Kidney (tissue), 22 donors: ENCODE measurements at places on chromosomes 3 and 15. TPM values are rescaled to one million over a fixed set of nuclear protein-coding genes. Genes with fewer than 3 reads are reported as not detected.

GRCh38 chr3:72957297-72957696 is 39.3 kb upstream of the PPP4R2 start:
- no peaks in the 10 kb centered on the region for H3K27me3 ChIP-seq
- no peaks in the 10 kb centered on the region for H3K4me1 ChIP-seq
- H3K36me3 ChIP-seq: no peaks in the 10 kb centered on the region
- no peak overlapping the region for H3K27ac ChIP-seq

GRCh38 chr3:171375666-171376595 is 84.3 kb downstream of the TNIK start:
- no peak overlapping the region for H3K4me3 ChIP-seq
- H3K27me3 ChIP-seq: no peaks in the 10 kb centered on the region
- peak overlapping the region; percentile 39 for H3K27ac ChIP-seq
- peaks cover 2% of the 10 kb centered on the region for H3K4me1 ChIP-seq

DNA sequence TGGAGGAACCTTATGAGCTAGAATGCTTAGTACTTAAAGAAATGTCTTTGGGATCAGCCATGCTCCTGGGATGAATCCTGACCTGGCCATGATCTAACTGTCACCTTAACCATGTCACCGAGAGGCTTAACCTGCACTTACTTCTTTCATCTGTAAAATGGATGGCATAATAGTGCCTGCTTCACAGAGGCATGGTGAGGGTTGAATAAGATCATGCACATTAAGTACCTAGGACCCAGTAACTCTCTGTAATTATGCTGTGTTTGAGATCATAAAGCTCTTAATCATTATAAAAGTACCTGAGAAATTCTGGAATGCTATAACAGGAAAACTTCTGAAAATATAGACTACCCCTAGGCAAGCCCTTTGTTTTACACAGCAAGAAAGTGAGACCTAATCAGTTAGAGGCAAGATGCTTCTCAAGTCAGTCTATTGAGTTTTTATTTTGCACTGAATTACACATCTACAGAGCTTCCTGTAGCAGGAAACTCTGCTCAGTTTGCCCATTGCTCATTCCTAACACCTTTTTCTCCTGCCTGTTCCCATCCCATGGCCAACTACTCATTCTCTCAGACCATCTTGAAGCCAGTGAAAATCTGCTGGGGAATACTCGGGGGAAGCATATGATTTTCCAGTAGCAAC is 1015.5 kb upstream of the CFAP20DC start:
- no peaks in the 10 kb centered on the region for H3K36me3 ChIP-seq
- no peaks in the 10 kb centered on the region for H3K27me3 ChIP-seq
- H3K4me1 ChIP-seq: no peaks in the 10 kb centered on the region

DNA sequence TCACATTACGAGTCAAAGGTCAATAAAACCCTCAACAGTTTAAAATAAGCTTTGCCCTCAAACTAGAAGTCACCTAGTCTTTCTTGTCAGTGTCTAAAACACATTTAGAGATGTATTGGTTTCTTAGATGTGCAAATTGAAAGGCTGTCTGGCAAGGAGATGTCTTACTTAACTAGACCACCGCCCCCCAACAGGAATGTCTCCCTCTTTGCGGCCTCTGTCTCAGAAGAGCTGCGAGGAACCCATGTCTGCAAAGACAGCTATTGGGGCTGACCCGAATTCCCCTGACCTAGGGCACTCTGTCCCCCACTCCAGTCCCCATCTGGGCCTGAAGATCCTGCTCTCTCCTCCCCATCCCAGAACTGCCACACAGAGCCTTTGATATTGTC is 46.3 kb downstream of the ZIC4 start:
- no peak for DNase-seq
- peaks cover 93% of the 10 kb centered on the region for H3K27me3 ChIP-seq
- H3K4me1 ChIP-seq: no peaks in the 10 kb centered on the region
- H3K36me3 ChIP-seq: no peaks in the 10 kb centered on the region

DNA sequence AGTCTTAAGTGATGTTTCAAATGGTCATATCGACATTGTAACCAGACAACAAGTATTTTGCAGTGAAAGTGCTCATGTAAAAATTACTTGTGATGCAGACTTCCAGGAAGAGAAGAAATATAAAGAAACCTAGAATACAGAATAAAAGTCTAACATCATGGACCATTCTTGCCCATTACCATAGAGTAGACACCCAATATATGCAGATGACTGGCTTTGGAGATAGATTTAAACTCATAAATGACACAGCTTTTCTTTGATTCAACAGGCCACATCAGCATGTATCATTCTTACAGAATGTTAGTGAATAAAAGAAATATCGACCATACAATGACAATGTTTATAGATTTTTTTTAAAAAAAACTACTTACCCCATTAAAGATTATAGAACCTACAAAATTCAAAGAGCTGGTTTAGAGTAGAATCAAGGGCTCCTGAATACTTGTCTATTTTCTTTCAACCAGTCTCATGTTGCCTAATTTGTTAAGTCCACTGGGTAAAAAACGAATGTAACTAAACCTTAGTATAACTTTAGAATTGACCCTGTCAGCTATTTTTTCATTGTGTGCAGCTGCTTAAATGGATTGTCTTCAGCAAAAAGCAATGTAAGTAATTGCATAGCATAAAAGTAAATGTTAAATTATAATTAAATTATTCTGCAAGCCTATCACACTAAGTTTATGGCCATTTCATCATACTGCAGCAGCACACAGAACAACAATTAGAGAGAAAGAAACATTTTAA is 268.7 kb upstream of the AGTR1 start:
- H3K27ac ChIP-seq: no peak overlapping the region
- no peak overlapping the region for H3K4me3 ChIP-seq
- H3K4me1 ChIP-seq: no peaks in the 10 kb centered on the region
- no peaks in the 10 kb centered on the region for H3K27me3 ChIP-seq
- H3K36me3 ChIP-seq: no peaks in the 10 kb centered on the region

DNA sequence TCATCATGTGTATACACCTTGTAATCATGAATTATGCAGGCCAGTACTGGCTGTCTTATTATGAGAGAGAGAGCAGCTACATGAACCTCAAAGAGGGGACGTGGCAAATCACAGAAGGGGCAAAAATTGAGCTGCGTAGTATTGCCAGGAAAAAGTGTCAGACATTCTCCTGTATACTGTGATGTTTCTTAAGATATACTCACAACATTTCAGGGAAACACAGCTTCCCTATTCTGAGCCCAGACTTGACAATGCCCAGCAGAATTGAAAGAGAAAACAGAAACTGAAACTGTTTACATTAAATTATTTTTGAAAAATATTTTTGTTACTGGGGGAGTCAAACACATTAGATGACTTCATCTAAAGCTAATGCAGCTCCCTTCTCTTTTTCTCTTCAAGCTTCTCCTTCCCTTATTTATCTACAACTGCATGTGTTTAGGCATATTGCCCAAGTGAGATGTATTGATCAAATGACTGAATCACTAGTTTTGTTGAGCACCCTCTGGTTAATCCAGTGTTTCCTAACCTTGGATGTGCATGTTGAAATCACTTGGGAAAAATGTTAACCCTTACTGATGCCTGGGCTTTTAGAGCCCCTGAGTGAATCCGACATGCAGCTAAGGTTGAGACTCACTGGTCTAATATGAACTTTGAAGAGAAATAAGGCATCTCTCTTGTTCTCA is 39.5 kb downstream of the CADPS start:
- H3K36me3 ChIP-seq: no peaks in the 10 kb centered on the region
- H3K4me3 ChIP-seq: no peak overlapping the region
- no peak overlapping the region for H3K27ac ChIP-seq
- no peak for DNase-seq
- no peaks in the 10 kb centered on the region for H3K27me3 ChIP-seq
- H3K4me1 ChIP-seq: no peaks in the 10 kb centered on the region

DNA sequence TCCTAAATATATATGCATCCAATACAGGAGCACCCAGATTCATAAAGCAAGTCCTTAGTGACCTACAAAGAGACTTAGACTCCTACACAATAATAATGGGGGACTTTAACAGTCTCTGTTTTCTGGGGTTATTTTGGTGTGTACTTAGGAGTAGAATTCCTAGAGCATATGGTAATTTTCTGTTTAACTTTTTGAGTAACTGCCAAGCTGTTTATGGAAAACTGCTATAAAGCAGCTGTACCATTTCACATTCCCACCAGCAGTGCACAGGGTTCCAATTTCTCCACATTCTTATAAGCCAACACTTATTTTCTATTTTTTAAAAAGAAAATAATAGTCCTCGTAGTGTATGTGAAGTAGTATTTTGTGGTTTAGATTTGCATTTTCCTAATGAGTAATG is 68.9 kb downstream of the DOCK3 start:
- H3K36me3 ChIP-seq: no peaks in the 10 kb centered on the region
- no peaks in the 10 kb centered on the region for H3K27me3 ChIP-seq
- peak; percentile 0 for DNase-seq
- H3K4me3 ChIP-seq: no peak overlapping the region
- H3K4me1 ChIP-seq: no peaks in the 10 kb centered on the region

DNA sequence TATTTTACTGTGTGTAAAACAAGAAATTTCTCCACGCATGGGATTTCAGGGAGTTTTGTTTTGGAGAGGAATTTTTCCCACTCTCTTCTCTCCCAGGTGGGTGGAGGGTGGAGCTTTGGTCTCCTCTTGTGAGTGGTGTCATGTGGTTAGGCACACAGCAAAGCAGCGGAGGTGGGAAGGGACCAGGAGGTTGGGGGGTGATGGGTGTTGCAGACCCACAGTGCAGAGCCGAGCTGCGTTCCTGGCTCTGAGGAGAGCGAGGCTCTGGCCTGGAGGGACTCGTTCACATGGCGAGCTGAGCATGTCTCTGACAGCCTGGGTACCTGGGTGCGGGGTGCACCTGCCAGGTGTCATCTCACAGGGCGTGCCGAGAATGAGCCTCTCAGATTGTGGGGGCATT is 87.8 kb downstream of the RYR3 start:
- no peaks in the 10 kb centered on the region for H3K4me1 ChIP-seq
- no peaks in the 10 kb centered on the region for H3K36me3 ChIP-seq
- no peak for DNase-seq
- H3K27ac ChIP-seq: no peak overlapping the region
- no peak overlapping the region for H3K4me3 ChIP-seq

The NR2E3 gene
- 0.19 TPM for total RNA-seq

The GPR87 gene
- total RNA-seq: 0.72 TPM

The ANKRD63 gene
- total RNA-seq: not detected
